ENCODE measurements at places on chromosomes 16 and 17.

- DNase-seq: no peak
Observed at GRCh38 chr17:73795730-73796129, 151.5 kb upstream of the SDK2 start.

GRCh38 chr17:64256913-64257807, 5.9 kb downstream of the TEX2 start:
- DNase-seq: no peak

DNA sequence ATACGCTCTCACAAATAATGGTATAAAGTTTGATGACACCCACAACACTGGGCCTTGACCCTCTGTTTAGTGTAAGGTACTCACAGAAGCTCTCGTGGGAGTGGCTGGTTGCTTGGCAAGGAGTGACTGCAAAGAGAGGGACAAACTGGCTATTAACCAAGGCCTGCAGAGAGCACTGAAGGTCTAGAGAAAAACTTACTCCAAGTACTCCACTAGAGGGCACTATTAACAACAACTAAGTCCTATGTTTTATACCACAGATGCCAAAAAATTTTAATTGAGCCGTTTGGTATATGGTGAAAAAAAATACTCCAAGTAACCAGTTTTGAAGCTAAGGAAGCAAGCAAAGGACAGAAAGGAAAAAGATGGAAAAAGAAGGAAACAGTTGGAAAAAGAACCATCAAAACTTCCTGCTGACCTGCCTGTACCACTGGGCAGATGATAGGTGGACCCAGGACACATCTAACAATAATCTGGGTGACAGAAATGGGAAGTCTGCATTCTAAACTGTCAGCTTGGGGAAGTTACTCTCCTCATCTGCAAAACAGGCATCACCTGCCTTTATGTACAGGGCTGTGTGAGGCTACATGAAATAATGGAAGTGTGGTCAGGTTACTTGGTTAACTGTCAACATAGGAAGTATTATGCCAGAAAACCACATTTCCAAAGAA, 23.2 kb downstream of the DYNC1LI2 start:
- no peak for DNase-seq

GRCh38 chr16:73053364-73054124, 5.6 kb upstream of the ZFHX3 start:
- no peak for DNase-seq

DNA sequence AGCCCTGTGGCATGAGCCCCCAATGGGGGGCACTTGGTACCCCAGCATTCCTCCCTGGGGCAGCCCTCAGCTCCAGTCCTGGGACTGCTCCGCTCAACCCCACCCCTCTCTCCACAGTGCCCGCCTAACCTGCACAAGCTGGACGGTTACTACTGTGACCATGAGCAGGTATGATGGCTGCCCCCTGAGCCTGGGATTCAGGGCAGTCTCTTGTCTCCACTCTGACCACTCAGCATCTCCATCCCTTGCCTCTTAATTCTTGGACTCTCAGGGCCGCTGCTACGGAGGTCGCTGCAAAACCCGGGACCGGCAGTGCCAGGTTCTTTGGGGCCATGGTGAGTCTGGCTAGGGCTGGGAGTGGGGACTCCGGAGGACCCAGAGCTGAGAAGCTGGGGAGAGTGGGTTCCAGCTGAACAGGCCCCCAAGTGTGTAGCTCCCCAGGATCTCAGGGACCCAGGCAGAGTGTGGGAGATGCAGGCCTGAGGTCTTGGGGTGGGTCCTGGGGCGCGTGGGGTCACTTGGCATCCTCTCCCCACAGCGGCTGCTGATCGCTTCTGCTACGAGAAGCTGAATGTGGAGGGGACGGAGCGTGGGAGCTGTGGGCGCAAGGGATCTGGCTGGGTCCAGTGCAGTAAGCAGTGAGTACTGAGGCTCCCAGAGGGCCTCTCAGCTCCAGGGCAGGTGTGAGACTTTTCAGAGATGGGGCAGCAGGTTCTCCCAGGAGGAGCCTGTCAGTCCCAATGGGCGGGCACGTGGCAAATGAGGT, 18.0 kb downstream of the ADAM11 start:
- DNase-seq: no peak

DNA sequence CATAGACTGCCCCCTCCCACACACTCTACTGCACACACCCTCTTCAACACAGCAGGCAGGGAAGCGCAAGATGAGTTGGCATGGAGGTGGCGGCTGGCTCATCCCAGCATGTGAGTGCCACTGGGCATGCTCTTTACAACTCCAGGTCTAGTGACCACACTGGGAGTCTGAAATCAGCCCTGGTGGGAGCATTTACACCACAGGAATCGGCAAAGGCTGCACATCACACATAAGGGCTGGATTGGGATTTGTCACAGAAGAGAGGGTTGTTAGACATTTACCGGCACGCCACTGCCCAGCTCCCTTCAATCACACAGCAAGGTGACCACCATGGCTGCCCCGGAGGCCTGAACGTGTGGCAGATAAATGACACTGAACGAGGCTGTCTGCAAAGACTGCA, 49.4 kb downstream of the ENGASE start:
- no peak for DNase-seq

- no peak for DNase-seq
Observed at GRCh38 chr16:24834459-24835335, 11.1 kb upstream of the SLC5A11 start.

- no peak for DNase-seq
Observed at GRCh38 chr16:76661691-76662235, 384.6 kb downstream of the CNTNAP4 start.

- DNase-seq: no peak
Observed at GRCh38 chr16:49281843-49282642, 405 bp upstream of the CBLN1 start.

GRCh38 chr16:7366993-7367880, 34.6 kb downstream of the RBFOX1 start:
- no peak for DNase-seq

GRCh38 chr17:34974179-34974578, 6.1 kb upstream of the LIG3 start:
- no peak for DNase-seq

- DNase-seq: no peak
Observed at GRCh38 chr17:4642286-4642685, 808 bp upstream of the ALOX15 start.

GRCh38 chr16:75111514-75111940, 5.1 kb downstream of the LDHD start:
- no peak for DNase-seq

GRCh38 chr16:27721531-27722181, 171.7 kb downstream of the KATNIP start:
- DNase-seq: peak; percentile 43

GRCh38 chr17:68792042-68792685, 163.0 kb downstream of the ABCA8 start:
- DNase-seq: no peak

DNA sequence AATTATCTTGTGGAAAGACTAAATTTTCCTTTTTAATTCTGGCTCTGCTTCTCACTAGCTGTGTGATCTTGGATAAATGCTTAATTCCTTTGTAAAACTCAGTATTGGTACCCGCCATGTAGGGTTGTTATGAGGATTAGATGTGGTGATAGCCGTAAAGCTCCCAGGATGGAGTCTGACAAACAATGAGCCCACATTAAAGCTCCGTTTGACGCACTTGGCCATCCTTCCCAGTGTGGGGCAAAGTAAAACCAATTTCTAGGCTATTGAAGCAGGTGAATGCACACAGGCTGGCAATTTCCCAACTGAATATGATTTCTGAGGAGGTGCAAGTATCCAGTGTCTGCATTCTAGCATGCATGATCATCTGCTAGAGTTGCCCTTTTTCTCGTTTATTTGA, 123.6 kb downstream of the MRTFB start:
- DNase-seq: no peak

GRCh38 chr17:4553669-4554068, 1.5 kb downstream of the MYBBP1A start:
- DNase-seq: no peak

- DNase-seq: no peak
Observed at GRCh38 chr16:67959536-67960329, 8.7 kb downstream of the SLC12A4 start.

DNA sequence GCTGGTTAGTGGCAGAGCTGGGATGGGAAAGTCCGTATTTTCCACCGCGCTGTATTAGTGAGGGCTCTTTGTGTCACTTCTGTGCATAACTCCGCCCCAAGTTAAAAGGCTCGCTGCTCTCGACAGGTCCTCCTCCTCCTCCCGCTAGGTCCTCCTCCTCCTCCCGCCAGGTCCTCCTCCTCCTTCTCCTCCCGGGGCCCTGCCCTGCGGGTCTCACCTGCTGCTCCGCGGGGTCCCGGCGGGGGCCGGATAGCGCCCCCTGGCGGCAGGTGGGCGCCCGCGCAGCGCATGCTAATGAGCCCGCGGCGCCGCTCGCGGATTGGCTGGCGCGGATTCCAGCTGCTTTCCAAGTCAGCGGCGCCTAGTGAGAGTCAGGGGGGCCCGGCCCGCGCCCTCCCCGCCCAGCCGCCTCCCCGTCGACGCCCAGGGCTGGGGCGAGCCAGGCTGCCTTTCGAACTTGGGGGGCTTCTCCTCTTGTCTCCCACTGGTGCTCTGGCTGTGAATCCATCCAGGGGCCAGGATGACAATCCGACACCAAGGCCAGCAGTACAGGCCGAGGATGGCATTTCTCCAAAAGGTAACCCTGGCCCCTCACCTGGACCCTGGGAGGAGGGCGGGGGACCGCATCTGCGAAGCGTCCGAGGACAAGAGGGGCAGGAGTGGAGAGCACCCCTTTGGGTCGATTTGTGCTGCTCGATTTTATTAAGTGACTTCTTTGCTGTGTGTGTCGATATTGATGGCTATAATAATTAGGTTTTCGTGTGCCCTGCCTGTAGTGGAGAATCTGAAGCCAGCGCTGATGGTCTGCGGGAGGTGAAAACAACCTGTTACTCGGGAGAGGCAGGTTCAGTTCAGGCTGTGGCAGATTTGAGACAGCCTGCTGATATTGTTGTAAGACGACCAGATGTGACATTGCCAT, at the start of gene RGS9:
Gene RGS9, plus strand, starts transcription at position 350 of the 919 bp plus-strand sequence. Its CDS starts 171 bp downstream, at position 521.
- DNase-seq: no peak

GRCh38 chr17:58728798-58729197, 26.9 kb upstream of the PPM1E start:
- no peak for DNase-seq

DNA sequence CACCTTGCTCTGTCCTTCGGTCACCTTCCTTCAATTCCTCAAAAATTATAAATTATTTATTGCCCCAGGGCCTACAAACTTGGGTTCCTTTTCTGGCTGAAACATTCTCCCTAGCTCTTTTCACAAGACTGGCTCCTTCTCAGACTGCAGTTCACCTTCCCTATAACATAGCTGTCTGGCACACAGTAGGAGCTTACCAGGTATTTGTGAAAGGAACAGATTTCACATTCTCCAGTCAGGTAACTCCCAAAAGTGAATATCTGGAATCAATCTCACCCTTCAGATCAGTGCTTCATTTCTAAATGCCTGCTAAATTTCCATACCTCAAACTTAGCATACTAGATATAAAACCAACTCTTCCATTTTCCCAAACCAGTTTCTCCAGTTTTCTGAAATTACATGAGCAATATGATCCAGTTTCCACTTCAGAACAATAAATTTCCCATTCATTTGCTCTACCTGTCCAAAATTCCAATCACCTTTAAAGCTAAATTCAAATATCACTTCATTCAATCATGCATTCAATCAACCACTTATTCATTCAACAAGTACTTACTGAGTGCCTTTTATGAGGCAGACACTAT, 6.1 kb downstream of the RFFL start:
- DNase-seq: no peak

- DNase-seq: no peak
Observed at GRCh38 chr17:35901631-35902175, 21.5 kb upstream of the CCL5 start.

DNA sequence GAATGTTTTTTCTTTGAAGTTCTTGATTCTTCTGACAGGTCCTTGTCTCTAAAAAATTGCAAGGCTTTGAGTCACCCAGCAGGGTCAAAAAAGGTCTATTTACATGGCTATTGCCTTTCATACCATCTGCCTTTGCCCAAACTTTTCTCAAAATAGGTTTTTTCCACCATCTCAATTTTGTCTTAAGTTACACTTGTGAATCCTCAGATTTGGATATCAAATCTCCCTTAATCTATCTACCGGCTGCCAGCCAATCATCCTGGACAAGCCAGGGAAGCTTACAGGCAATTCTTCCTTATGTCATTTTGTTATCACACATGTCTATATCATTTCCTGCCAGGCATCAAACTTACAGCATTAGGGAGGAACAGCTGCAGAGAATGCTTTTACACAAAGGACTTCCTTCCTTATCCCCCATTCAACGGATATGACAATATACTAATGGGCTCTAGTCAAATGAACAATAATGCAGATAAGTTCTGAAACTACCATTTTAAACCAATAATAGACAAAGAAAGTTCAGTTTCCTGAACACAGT, 104.1 kb upstream of the CORO6 start:
- no peak for DNase-seq

DNA sequence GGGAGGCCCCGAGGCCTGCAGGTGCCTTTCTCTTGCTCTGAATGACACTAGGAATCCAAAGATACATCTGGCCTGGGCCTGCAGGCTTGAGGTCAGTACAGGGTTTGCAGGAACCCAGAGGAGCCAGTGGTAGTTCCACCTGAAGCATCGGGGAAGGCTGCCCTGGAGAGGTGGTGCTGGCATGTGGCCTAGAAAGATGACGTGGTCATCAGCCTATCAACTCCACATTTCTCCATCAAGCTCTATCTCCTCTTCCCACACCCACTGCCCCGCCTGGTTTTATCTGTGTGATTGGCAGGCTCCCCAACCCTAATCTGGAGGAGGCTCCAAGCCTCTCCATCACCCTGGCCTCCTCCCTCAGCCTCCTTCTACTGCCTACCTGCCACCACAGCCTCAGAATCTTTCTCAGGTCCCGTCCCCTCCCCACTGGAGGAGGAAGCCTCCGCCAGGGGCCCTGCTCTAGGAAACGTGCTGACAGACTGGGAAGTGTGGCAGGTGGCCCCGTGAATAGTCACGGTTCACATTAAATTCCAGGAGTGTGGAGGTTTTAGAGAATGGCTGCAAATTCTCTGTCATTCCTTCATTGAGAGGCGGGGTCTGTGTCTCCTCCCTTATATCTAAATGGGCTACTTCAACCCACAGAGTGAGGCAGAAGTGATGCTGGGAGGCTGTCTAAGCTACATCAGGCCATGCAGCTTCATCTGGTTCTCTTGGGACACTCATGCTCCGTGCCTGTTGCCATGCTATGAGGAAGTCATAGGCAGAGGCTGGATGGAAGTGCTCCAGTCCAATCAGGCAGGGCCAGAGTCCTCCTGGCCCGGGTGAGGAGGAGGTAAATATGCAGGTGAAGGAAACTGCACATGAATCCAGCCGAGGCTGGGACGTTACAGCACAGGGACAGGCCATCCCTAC, 11.4 kb upstream of the MAP2K3 start:
- no peak for DNase-seq

All from GM04503 (cell line).